ENCODE measurements at places on chromosomes 6 and 20.

DNA sequence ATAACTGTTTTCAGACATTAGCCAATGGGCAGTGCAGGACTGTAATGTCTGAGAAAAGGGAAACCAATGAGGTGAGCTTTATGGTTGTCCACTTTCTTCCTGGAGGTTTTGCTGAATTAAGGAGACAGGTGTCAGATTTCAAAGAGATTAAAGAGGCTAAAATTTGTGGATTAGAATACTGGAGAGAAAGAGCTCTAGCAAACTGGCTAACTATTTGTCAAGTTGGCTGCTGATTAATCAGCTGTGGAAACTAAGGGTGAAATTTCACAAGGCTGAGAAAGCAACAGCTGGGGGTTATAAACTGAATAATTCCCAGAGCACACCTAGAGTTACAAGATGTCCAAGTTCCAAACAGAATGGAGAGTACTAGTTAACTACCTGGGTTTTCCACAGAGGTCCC is 198.9 kb downstream of the TBC1D32 start:
- DNase-seq = no peak

DNA sequence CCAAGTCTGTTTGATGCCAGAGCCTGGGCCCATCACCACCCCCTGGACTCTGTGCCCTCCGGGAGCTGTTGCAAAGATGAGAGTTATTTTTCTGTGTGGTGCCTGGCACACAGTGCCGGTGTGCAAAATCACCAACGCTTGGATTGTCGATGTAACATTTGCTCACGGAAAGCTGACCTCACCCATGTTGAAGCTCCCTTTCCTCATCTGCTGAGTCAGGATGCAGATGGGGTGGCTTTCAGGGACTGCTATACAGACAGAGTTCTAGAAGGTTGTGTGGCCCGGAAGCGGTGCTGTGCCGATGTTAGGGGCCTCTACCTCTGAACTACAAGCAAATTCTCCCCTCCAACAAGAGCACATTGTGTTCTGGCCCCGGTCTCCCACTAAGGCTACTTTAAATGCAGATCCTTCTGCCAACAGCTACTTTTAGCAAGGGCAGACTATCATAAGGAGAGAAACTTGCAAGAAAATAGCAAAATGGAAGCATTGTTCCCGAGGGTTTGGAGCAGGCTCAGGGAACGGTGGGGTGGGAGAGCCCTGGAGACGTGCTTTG is 34.0 kb downstream of the EYA2 start:
- DNase-seq = no peak

- DNase-seq = no peak
Measured at GRCh38 chr6:110020888-110021287, 42.8 kb downstream of the GPR6 start.

DNA sequence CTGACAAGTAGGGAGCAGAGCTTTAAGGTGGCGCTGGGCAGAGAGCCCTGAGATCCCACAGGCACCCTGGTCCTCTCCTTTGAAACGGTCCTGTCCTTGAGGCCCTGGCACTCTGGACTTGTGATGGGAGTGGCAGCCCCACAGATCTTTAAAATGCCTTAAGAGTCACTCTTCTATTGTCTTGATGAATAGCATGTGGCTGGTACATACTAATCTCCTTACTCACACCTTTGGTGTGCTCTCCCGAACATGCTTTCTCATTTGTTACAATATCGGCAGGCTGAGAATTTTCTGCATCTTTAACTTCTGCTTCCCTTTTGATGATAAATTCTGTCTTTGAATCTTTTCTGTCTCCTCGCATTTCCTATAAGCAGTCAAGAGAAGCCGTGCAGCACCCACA is 333.8 kb downstream of the TFAP2A start:
- no peak for DNase-seq

DNA sequence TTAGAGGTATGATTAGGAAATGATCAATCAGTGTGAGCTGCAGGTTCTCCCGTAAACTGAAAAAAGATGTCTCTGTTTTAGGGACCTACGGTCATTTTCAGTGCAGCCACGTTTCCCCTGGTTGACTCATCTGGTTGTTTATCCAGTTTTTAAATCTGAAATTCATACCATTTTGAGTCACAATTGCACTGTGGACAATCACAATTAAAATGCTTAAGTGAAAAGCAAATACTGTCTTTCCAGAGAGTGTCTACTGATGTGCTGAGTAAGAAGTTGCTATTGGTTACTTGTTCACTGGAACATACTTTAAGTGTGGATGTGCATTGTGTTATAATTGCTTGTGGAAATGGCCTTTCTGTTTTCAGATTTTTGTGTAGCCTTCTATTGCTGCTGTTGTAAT is 305.1 kb upstream of the SASH1 start:
- DNase-seq = no peak

DNA sequence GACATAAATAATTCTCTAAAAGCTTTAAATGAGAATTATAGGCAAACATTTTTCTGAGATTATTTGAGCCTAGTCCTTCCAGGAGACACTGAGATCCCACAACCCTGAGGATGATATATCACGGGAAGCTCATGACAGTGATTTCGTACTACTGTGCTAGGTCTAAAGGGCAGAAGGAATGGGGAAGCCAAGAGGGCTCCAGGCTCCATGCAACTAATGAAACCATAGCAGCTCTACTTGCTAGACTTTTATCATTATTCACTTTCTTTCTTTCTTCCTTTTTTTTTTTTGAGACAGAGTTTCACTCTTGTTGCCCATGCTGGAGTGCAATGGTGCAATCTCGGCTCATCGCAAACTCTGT is 57.3 kb upstream of the SGK1 start:
- DNase-seq = no peak

GRCh38 chr6:36674942-36675341 is 3.6 kb upstream of the CDKN1A start:
- no peak for DNase-seq

DNA sequence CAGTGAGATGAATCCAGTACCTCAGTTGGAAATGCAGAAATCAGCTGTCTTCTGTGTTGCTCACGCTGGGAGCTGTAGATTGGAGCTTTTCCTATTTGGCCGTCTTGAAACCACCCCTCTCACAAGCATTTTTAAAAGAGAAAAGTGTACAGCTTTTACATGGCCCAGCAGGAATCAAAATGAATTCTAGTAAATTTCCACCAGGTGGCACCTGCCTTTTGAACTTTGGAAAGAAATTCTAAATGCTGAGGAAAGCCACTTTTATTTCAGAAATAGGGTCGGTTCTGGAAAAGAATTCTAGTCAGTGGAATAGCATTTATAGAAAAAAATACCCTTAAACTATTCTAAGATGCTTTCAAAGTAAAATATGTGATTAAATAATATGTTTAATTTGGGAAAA is 647.8 kb downstream of the CD109 start:
- no peak for DNase-seq

DNA sequence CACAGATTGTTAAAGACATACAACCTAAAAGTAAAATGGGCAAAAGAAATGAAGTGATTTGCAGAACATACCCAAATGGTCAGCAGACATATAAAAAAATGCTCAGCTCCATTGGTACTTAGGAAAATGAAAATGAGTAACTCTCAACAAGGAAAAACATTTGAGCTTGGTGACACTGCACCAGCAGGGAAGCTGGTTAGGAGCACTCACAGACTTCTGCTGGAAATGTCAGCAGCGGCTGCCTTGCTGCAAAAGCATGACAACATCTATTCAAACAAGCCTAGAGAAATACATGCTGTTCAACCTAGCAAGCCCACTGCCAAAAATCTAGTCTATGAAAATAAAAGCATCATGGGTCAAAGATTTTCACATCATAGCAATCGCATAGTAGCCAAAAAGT is 99.0 kb upstream of the FOXQ1 start:
- no peak for DNase-seq

GRCh38 chr6:158818581-158819212 is 471 bp downstream of the EZR start:
- DNase-seq = peak; percentile 47

- DNase-seq = no peak
Measured at GRCh38 chr20:564192-564591, 20.6 kb upstream of the CSNK2A1 start.

DNA sequence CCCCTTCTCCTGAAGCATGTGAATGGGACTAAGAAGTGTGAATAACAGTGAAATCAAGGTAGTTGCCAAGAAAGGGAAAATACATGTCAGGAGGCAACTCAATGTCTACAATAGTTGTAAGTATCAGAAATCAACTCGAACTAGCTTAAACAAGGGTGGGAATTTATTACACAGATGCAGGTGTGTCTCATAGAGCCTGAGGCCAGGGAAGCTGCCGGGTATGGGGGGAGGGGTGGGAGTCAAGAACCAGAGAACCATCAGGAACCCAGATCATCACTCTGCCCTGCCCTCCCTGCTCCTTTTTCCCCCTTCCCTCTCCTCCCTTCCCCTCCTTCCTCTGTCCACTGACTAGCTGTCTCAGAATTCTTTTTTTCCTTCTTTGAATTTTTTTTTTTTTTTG is 34.9 kb upstream of the BMP6 start:
- no peak for DNase-seq

DNA sequence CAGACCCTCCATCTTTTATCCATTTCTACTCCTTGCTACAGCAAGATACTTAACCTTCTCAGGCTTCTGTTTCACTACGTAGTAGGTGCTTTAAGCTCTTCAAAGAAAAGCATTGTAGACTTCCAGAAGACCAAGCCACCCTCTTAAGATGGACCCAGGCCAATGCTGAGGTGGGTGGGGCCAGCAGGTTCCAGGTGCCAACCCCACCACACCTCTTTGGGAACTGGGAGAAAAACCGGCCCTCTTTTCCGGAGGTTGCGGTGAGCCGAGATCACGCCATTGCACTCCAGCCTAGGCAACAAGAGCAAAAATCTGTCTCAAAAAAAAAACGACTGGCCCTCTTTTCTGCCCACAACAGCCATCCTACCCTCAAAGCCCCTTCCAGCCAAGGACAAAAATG is 10.6 kb upstream of the HMGA1 start:
- DNase-seq = no peak

DNA sequence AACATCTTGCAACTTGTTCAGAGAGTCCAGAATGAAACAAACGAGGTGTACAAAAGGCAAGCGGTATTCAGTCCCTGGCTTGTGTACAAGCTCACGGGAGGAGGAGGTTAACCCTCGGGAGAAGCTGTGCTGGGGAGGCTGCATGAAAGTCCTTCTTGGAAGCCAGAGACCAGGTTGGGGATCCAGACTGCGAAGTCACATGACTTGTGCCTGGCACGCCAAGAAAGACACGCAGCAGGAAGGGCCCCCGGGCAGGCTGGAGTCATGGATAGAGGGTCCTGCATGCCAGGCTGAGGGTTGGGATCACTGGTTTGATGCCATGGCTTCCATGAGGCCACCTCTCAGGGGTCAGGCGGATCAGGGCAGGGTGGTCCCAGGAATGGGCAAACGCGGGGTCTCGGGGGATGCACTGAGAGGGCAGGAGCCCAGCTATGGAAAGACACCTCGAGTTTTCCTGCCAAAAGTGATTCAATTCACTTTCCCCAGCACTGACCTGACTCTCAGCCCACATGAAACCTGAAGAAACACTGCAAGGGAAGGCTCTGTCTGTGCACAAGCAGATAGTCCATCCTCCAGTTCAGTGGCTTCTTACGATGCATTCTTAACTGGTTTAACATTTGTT is 79.4 kb downstream of the DLL1 start:
- DNase-seq = no peak

DNA sequence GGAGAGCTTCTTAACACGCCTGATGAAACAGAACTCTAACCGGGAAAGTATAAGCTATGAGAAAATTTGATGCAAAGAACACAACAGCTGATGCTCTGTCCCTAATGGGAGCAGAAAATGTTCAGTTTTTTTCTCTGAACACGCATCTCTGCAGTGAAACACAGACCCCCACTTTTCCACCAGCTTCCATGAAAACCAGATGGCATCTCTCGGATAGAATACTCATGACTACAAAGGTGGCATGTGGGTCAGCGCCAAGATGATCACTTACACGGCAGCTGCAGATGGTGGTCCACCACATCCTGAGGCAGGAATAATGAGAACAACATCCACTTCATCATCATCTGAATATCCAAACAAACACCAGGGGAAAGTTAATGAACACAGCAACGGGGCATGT is 85.2 kb upstream of the CNR1 start:
- DNase-seq = no peak

DNA sequence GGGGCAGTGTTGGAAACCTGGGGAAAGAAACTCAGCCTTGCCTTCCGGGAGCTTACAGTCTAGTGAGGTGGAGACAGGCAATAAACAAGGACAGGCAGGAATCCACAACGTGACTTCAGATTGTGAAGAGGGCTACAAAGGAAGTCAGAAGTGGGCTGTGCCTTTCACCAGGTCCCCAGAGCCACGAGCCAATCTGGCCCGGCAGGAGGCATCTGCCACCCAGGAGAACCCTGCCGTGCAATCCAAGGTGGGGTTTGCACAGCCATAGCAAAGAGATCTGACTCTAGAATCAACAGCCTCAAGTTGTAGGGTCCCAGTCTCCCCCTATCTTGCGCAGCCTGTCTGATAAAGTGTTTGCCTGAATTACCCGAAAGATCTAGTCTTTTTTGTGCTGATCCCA is 5.5 kb downstream of the SLC32A1 start:
- no peak for DNase-seq

DNA sequence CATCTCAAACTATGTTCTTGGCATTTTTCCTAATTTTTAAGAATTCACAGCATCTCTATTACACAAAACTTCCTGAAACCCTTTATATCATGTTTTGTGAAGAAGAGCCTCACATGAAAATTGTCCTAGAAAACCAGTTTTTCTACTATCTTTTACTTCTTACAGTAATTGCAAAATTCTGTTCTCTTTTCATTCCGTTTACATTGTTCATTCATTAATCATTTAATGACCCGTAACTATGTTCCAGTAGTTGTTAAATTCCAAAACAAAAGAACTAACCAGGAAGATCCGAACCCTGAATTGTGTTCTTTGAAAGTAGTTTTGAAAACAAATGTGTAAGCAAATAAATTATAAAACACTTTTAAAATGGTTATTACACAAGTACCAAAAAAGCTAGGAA is 597.0 kb downstream of the EYS start:
- DNase-seq = no peak

DNA sequence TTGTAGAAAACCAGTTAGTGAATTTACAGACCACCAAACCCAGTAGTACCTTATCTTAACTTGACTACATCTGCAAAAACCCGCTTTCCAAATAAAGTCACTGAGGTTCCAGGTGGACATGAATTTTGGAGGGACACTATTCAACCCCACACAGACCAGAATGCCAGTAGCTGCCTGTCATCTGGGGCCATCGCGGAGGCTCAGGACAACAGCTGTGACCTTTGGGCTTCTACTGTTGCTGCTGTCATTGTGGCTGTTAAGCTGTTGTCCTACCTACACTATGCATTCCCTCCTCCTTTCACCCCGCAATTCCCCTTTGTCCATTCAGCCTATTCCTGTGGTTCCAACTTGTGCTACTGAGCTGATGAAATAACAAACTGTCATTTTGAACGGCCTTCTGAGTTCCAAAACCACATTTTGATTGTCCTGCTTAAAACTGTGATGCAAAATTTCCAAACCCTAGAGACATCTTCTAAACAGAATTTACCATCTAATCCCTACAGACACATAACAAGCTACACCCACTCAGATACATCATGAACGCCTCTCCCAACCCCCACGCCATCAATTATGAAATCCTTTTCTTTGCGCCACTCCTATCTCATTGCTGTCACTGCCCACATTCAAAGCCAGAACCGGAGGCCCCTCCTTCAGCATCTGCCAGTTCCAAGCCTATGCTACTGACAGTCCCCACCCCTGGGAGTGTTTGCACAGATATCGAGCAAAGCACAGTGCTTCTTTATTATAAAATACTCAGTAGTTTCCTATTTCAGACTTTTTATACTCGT is 125.0 kb downstream of the C6orf118 start:
- no peak for DNase-seq

- no peak for DNase-seq
Measured at GRCh38 chr6:16421462-16421960, 183.1 kb downstream of the GMPR start.
